NCI-H2227 treated with DMSO at 0.1 percent for 48 hours (cell line): ENCODE measurements at places on chromosomes 5 and 9.

DNA sequence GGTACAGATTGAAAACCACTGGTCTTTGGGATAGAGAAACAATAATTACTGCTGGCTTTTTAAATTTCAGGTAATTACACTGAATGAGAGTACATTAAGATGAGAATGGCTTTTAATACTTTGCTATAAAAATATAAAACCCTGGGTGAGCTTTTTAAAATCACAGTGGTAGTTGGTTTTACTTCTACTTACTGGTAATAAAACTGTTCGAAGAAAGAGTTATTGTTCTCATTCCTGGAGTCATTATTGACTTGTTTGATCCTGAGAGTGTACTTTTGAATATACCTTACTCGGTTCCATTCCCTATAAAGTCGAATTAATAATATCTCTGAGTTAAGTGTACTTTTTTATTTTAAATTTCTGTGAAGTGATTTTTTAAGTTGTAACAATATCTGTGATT is 21.5 kb downstream of the MELK start:
- DNase-seq, result no peak

GRCh38 chr5:42620579-42621216 is 135.9 kb upstream of the CCDC152 start:
- no peak for DNase-seq

- DNase-seq, result no peak
Measured at GRCh38 chr5:14405267-14405666, 176.3 kb upstream of the OTULINL start.

DNA sequence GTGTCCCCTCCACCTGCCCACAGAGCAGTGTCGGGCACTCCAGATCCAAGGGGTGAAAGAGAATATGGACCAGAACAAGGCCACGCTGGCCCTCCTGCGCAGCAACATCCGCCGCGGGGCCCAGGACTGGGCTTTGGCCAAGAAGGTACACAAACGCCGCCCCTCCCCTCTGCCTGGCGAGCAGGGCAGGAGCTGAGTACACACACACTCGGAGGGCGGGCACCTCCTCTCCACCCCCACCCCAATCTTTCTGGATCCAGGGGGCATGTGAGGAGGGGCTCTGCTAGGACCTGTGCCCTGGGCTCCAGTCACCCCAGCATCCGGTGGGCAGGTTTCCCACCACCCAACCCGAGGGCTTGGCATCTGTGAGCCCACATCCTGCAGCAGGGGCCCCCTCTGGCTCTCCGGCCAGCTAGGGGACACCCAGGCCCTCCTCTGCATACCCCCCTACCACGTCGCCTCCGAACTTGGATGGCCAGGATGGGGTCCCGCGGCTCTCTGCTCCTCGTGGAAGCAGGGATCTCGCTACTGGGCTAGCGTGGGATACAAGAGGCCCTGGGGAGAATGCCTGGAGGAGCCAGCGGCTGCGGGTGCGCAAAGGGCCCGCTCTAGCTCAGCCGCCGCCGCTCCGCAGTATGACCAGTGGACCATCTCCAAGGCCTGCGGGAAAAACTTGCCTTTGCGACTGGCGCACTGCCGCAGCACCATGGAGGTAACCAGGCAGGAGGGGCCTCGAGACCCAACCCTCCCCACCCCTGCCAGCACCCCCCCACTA is 3.1 kb downstream of the CCDC183 start:
- DNase-seq, result no peak

- DNase-seq, result no peak
Measured at GRCh38 chr9:136609160-136609475, 53.6 kb upstream of the EGFL7 start.

GRCh38 chr5:14277385-14278320 is 134.5 kb downstream of the TRIO start:
- DNase-seq, result no peak

DNA sequence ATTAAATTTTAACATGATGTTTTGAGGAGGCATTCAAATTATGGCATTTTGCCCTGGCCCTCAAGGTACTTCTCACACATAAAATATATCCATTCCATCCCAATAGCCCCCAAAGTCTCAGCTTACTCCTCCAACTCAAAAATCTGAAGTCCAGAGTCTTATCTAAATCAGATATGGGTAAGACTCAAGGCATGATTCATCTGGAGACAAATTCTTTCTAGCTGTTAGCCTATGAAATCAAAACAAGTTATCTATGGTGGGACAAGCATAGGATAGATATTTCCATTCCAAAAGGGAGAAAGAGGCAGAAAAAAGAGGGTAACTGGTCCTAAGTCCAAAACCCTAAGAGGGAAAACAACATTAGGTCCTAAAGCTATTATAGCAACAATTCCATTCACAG is 408.4 kb downstream of the ZNF608 start:
- DNase-seq, result no peak

DNA sequence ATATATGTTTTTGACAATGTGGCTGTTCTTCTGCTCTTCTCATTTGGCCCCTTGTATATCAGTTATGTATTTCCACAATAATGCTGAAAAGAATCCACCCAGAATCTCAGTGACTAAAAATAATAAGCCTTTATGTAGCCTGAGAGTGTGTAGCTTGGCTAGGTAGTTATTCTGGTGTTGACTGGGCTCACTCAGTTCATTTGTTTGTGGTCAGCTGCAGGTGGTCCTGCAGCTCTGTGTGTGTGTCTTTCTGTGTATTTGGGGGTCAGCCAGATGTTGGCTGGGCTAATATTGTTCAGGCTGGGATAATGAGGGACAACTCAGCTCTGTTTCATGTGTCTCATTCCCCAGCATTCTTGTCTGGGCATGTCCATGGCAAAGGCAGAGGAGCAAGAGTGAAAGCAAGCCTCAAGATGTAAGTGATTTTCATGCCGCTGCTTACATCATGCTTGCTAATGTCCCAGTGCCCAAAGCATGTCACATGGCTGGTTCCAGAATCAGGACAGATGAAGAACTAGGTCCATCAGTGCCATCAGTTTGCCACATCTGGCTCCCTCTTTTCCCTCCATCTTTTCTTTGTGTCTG is 162.8 kb downstream of the KCTD16 start:
- no peak for DNase-seq

GRCh38 chr5:150671509-150672236 is 10.6 kb downstream of the MYOZ3 start:
- DNase-seq, result no peak

- no peak for DNase-seq
Measured at GRCh38 chr9:36120705-36121104, 15.8 kb upstream of the GLIPR2 start.

- DNase-seq, result peak; percentile 50
Measured at GRCh38 chr9:129482521-129483414, 138.1 kb downstream of the C9orf50 start.

- DNase-seq, result no peak
Measured at GRCh38 chr5:108953940-108954339, 206.2 kb downstream of the FER start.

DNA sequence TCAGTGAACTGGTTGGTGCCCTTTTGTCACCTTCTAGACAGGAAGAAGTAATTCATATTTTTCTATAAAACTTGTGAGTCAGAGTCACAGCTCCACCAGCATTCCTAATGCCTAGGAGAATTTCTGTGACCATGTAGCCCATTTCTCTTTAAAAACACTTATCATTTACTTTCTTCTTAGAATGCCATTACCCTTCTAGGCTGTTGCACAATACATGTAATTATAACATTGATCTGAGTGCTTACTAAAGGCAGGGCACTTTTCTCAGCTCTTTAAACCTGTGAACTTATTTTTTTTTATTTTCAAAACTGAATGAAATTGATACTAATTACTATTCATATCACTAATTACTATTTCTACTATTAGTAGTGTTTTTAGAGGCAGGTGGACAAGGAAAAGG is 373.7 kb downstream of the TLE4 start:
- no peak for DNase-seq

- no peak for DNase-seq
Measured at GRCh38 chr5:58523956-58524355, 32.7 kb downstream of the GAPT start.

- peak; percentile 55 for DNase-seq
Measured at GRCh38 chr9:76458903-76459693, at the start of gene GCNT1. Gene GCNT1, plus strand, starts transcription at chr9:76459182. Its CDS starts 43,200 bp downstream, at chr9:76502382.

- no peak for DNase-seq
Measured at GRCh38 chr9:131349522-131349880, 44.4 kb upstream of the PRRC2B start.

DNA sequence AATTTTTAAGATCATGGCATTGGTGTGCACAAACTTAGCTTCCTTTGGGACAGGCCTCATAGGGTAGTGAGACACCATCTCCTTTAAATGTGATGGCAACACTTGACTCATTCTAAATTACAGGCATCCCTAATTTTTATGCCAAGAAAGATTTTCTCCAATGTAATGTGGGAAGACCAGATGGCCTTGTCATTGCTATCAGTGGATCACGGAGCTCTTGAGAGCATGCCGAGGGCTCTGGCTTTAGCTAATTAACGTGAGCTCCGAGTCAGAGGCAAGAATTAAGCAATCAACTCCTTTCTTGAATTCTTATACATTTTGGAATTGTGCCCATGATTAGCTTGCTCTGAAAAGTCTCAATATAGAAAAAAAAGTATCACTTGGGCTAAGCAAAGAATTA is 215.8 kb downstream of the LRRC70 start:
- DNase-seq, result no peak

DNA sequence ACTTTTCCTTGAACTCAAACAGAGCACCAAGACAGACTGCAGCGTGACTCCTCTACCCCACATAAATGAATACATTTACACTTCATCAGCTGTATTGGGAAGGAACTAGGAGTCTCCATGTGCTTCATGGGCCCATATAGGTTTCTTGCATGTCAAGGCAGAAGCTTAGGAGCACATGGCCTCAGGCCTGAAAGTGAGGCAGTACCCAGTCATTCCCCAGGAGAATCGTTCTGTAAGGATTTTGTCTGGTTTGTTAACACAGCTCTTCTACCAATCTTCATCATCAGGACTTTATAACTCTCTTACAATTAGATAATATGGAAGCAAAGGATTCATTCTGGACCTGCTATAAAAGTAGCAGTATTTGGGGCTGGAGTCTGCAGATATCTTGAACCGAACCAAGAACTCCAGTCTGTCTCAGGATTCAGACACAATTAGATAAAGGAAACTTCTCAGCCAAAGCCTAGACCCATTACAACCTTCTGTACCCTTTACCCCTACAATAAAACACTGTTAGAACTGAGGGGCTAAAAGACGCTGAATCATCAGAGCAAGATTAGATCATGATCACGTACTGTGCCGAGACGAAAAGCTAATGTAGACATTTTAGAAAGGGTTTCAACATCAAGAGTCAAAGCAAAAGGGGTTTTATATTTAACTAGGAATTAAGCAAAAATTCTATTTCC is 385.5 kb upstream of the SLC30A5 start:
- DNase-seq, result no peak

GRCh38 chr5:170527991-170528390 is 24.2 kb downstream of the KCNIP1 start:
- no peak for DNase-seq

GRCh38 chr9:131478421-131478868 is 24.3 kb upstream of the POMT1 start:
- peak; percentile 8 for DNase-seq

DNA sequence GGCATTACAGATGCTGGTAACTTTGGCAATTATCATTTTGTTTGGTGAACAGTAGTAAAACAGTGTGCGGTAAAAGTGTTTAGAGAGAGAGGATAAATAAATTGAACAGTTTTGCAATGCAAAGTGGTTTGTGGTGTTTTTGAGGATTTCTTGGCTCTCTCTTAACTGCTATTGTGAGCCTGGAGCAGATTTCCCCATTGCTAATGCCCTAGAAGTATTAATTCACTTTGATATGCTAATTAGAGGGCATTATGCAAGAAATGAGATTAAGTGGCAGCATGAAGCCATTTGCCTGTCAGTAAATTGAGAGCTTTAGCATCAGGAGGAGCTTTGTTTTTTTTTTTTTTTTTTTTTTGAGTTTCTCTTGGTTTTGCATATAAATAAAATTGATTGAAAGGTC is 8.2 kb downstream of the PBX3 start:
- DNase-seq, result no peak

DNA sequence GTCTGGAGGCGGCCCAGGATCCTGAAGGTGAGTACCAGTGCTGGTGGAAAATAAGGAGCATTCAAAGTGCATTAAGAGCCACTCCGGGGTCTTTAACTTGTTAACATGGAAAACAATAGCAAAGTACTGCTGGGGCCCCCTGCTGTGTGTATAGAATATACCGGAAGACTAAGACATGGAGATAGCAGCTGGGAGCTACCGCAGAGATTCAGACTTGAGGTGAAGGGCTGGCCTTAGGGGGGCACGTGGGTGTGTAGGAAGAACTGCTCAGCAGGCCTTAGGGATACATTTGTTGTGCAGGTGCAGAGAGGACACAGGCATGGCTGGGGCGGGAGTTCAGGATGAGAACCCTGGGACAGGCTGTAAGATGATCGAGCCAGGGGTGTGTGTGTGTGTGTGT is 1.2 kb upstream of the DMRT1 start:
- DNase-seq, result no peak

DNA sequence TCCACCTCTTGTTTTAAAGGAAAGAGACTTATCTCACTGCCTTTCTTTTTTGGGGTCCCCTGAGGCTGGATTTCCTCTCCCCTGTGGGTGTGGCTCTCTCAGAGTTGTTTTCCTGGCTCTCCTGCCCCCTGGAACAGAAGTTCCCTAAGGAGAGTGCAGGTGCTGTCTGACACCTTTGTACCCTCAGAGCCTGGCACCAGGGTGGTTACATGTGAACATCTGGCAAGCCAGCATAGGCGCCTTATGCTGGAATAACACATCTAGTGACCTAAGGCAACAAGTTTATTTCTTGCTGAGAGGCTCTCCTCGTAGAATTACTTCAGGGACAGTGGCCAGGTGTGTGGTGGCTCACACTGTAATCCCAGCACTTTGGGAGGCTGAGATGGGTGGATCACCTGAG is 172.9 kb upstream of the PTCH1 start:
- no peak for DNase-seq

GRCh38 chr5:57482671-57483106 is at the start of gene ACTBL2:
Gene ACTBL2, minus strand, starts transcription at chr5:57482811. Its CDS starts 104 bp downstream, at chr5:57482707.
- no peak for DNase-seq

DNA sequence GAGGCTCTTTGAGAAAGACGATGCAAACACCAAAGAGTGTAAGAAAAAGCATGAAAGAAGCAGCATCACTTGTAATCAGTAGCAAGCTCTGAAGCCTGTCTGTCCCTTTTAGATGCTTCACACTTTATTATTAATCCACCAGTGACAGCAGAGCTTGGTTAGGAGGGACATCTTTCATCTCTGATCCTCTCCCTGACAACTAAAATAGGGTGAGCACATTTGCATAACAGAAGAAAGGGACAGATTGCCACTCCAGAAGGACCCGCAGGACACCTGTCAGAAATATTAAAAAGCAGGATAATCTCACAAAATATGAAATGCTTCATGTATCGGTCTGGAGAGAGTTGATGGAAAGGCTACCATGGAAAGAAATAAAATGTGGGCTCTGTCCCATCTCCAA is 71.4 kb upstream of the MAP1B start:
- DNase-seq, result no peak

DNA sequence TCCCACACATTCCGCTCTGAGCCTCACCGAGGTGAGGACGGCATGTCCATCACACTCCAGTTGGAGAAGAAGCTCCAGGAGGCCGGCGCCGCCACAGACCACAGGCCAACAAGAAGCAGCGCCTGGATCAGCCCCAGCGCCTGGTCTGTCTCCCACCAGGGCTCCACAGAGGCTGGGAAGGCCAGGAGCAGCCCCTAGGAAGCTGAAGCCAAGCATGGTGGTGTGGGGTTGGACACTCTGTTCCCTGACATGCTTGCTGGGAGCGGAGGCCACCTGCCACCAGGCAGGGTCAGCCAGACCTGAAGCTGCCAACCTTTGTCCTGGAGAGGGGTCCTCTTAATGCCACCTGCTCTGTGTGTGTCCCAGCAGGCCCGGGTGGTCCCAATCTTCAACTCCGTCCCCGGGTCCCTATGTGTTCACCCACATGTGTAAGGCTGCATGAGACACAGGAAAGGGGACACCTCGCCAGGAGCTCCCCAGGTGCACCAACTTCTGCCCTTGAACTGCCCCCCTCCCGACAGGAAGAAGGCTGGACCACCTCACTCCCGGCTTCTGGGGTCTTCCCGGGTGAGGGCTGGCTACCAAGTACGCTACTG is 140.1 kb upstream of the PPP1R26 start:
- no peak for DNase-seq
